Effector CD8-positive, alpha-beta T cell (primary cell): ENCODE measurements at places on chromosomes 12 and 14.

DNA sequence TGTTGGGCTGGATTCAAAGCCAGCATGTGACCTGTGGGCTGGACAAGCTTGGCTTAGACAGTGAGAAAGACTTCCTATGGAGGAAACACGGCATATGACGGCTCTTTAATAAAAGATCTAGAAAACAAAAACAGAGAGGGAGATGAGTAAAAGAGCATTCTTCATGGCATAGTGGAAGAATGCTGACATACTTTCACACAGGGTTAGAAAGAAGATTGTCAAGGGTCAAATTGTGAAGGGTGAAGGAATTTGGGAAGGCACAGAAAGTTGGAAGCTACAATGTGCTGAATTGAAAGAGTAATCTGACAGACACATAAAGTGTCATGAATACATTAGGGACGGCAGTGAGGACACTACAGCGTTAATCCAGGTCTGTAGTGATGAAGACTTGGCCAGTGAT, 63.4 kb downstream of the GALNT4 start:
- no peak for DNase-seq

DNA sequence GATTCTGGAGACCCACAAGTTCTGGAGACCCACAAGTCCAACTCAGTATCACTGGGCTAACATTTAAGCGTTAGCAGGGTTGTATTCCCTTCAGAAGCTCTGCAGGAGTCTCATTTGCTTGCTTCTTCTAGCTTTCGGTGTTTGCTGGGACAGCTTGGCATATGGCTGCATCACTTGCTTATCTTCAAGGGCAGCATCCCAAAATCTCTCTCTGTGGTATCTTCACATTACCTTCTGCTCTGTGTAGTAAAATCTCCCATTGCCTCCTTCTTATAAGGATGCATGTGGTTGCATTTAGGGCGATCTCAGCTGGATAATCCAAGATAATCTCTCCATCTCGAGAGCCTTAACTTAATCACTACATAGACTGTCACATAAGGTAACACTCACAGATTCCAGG, 7.3 kb upstream of the CNTN1 start:
- no peak for DNase-seq

GRCh38 chr12:45613296-45613695, 116.2 kb upstream of the ARID2 start:
- no peak for DNase-seq

DNA sequence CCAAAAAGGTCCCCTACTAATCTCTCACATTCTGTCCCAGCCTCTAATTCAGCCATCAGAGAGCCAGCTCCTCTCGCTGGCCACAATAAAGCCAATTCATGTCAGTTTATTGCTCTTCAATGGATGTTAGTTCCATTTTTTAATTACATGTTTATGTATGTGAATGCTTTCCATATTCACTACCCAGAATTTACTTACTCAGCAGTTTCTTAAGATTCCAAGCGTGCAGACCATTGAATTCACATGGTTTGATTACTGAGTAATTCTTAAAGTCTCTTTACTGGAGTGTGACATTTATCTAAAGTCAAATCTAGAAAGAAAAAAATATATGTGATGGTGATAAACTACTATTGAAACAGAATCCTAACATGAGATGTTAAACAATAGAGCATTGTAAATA, 102.2 kb downstream of the LLPH start:
- DNase-seq = no peak

DNA sequence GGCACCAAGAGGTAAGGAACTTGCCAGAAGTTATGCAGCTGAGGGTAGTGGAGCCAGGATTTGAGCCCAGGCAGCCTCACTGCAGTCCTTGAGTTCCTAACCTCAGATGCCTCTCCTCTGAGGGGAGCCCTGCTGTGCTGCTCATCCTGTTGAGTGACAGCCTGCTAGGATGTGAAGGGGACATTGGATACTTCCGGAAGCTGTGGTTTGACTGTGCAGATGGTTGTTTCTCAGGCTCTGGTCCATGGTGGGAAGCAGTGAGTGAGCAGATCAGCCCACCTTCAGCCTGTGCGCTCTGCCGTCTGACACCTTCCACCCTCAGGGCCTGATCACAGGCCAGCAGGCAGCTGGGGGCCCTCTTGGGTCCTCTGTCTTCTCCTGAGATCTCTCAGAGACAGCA, 253.2 kb downstream of the CACNA1C start:
- DNase-seq = no peak

DNA sequence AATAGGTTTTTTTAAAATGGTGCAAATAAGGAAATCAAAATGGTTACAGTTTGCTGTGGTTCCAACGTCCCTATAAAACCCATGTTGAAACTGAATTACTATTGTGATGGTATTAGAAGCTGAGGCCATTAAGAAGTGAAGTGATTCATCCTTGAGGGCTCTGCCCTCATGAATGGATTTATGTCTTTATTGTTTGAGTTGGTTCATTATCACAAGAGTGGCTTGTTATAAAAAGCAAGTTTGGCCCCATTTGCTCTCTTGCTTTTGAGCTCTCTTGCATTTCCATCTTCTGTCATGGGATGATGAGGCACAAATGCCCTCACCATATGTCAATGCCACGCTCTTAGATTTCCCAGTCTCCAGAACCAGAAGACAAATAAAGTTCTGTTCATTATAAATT, 62.3 kb downstream of the PRKD1 start:
- no peak for DNase-seq

DNA sequence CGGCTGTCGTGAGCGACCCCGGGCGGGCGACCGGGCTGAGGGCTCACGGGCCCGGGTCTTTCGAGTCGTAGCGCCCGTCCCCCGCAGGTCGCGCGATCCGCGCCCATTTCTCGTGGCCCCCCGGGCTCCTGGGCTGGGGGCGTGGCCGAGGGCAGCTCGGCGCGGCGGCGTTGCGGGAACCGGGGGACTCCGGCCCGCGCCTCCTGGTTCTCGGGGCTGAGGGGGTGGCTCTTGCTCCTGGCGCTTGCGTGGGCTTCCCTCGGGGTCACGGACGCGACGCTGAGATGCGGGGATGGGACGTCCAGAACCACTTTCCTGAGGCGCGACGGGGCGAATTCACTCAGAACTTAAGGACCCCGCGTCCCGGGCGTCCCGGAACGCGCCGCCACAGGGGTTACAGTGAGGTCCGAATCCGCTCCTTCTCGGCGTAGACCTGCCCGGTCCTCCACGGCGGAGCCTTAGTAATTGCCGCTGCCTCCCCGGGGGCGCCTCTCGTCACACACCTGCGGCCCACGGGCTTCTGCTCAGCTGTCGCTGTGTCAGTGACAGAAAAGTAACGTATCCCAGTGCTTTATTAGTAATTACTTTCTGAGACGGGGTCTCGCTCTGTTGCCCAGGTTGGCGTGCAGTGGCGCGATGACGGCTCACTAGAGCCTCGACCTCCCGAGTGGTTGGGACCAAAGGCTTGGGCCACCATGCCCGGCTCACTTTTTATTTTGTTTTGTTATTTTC, 606 bp downstream of the EP400 start:
- DNase-seq = peak; percentile 34

GRCh38 chr14:41925409-41925808, 318.7 kb downstream of the LRFN5 start:
- DNase-seq = no peak
